ENCODE measurements at places on chromosomes 5 and 9. TPM values are rescaled to one million over a fixed set of nuclear protein-coding genes. Genes with fewer than 3 reads are reported as not detected.
A peak's percentile ranks its signal among the peaks of the same experiment; 100 is the strongest.

DEPDC1B gene
- 0.46 TPM for total RNA-seq

SLC25A2 gene
- 0.49 TPM for total RNA-seq

FLT4 gene
- total RNA-seq: 11.6 TPM

GRCh38 chr5:66246608-66247007 is 102.5 kb downstream of the SREK1 start:
- no peaks in the 10 kb centered on the region for H3K4me1 ChIP-seq
- H3K27ac ChIP-seq: no peak overlapping the region
- H3K36me3 ChIP-seq: no peaks in the 10 kb centered on the region

GRCh38 chr5:135391869-135392255 is 7.2 kb downstream of the MACROH2A1 start:
- no peaks in the 10 kb centered on the region for H3K27me3 ChIP-seq
- no peak overlapping the region for H3K4me3 ChIP-seq
- no peak overlapping the region for H3K27ac ChIP-seq
- DNase-seq: no peak

GRCh38 chr5:86797677-86798076 is 179.9 kb downstream of the COX7C start:
- no peak for DNase-seq
- no peaks in the 10 kb centered on the region for H3K36me3 ChIP-seq
- no peaks in the 10 kb centered on the region for H3K4me1 ChIP-seq
- H3K27me3 ChIP-seq: no peaks in the 10 kb centered on the region

- H3K4me3 ChIP-seq: peak overlapping the region; percentile 97
- no peaks in the 10 kb centered on the region for H3K36me3 ChIP-seq
- H3K27ac ChIP-seq: peak overlapping the region; percentile 91
- peak; percentile 48 for DNase-seq
Observed at GRCh38 chr5:109690975-109691574, 1.3 kb downstream of the MAN2A1 start.

Measured in T-cell (primary cell).